NCI-H526 treated with DMSO at 0.1 percent for 48 hours (cell line): ENCODE measurements at places on chromosomes 2 and 18.

- no peak for DNase-seq
Observed at GRCh38 chr18:67109535-67109934, 407.0 kb downstream of the DSEL start.

DNA sequence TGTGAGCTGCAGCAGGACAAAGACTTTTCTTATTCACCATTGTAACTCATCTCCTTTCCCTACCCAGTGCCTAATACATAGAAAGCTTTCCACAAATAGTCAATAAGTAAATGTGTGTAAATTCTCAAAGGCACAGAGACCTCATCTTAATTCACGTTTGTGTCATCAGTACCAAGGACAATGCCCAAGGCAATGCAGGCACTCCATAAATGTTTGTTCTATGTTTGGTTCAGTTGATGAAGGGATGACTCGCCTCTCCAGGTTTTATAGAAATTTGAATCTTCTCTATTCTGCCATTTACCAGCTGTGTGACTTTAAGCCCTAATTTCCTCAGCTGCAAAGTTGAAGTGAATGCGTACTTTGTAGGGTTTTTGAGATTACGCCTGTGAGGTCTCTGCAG is 2.1 kb upstream of the MOGAT1 start:
- DNase-seq: no peak

- no peak for DNase-seq
Observed at GRCh38 chr2:144468823-144469595, 50.9 kb downstream of the ZEB2 start.

GRCh38 chr2:224938651-224939182 is 103.6 kb downstream of the DOCK10 start:
- no peak for DNase-seq

DNA sequence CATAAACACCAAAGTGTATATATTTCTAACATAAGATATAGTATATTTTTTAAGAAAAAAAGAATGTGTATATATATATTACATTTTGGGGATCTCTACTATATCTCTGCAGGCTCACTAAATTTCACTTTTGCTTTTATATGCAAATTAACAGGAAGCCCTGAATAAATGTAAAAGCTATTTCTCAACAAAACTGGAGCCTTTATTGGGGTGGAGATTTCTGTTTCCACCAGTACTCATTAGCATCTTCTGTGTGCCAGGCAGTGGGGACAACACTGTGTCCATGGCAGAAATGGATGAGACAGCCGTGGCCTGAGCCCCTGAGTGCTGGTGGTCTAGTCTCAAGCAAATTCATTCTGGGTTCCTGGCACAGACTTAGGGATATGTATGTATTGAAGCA is 41.3 kb downstream of the C18orf63 start:
- no peak for DNase-seq

DNA sequence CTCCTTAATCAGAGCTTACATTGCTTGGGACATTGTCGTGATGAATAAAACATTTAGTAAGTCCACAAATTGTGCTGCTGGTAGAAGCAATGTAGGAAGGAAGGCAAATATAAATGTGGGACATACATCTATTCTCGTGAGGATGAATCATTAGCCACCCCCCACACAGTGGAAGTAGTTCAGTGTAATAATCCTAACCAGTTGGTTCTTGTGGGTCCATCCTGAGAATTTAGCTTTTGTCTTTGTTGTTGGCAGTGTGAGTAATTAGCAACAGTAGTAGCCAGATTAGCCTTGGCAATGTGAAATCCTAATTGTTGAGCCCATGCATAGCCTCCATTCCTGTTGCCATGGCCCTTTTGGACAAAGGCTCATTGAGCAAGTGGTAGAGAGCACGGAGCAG is 532.1 kb downstream of the FBXO15 start:
- no peak for DNase-seq

DNA sequence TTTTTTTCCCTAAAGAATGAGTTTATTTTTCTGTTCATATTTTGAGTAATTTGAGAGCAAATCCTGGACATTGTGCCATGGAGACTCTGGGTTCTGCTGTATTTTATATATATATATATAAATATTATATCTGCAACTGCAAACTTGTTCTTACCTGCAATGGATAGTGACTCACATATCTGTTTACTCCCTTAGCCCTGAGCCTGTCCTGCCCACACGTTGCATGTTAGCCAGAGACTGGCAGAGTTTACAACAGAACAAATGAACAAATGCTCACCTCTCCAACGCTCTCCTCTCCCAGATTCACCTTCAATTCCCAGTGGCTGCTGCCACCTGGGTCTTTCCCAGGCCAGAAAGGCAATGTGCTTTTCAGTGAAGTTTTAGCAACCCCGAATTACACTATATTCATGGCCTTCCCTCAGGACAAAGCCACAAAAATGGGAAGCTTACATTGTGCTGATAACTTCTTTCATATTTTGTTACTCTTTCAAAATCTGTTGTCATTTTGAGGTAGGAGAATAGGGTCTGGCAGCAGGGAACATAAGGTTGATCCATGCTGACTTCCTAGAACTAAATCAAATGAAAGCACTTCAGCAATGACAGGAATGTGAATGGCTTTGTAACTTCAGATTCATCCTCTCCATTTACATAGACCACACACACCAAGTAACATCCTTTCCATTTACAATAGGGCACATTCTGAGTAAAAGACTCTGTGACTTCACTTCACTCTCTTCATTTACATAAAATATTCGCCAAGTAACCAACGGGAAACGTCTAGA is 105.4 kb upstream of the FAM110C start:
- DNase-seq: no peak

DNA sequence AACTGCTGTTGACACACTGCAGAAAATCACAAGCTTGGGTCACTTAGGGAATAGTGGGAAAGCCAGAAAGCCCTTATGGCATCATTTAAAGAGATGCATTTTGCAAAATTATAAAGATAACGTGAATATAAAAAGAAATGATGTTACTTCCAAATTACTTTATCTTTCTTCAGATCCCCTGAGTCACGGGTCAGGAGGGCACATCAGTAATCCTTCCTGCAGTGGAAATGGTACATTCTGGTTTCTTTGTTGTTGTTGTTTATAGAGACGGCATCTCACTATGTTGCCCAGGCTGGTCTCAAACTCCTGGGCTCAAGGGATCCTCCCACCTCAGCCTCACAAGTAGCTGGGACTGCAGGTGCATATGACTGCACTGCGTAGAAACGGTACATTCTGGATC is 9.8 kb upstream of the EPG5 start:
- no peak for DNase-seq

DNA sequence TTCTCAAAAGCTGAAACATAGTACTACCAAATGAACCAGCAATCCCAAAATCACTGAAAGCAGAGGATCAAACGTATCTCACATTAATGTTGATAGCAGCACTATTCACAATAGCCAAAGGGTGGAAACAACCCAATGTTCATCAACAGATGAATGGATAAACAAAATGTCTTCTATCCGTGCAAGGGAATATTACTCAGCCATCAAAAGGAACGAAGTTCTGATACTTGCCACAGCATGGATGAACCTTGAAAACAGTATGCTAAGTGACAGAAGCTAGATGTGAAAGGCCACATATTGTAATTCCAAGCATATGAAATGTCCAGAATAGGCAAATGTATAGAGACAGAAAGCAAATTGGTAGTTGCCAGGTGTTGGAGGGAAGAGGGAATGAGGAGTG is 57.0 kb upstream of the CHMP1B start:
- DNase-seq: no peak

GRCh38 chr2:173401716-173402326 is 47.1 kb downstream of the CDCA7 start:
- DNase-seq: no peak
